ENCODE measurements at places on chromosomes 16 and 17. TPM values are rescaled to one million over a fixed set of nuclear protein-coding genes. Genes with fewer than 3 reads are reported as not detected.

DNA sequence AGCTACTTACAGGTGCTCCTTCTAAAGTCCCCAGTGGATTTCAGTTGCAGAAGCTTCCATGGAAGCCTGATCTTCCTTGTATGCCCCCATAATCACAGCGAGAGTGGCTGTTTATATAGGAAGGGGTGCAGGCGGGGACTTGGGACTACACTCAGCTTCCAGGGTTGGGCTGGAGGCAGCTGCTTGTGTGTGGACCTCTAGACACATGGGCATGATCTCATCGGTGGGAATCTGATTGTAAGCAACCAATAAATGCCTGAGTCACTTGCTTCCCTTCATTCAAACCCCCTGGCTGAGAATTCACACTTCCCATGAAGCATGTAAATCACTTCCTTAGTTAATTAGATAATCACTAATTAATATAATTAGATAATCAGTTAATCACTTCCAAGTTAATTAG, 1.0 kb upstream of the KRT20 start:
- no peak for DNase-seq
- H3K4me1 ChIP-seq, result peaks cover 24% of the 10 kb centered on the region
- no peaks in the 10 kb centered on the region for H3K36me3 ChIP-seq
- H3K4me3 ChIP-seq, result no peak overlapping the region
- H3K27ac ChIP-seq, result no peak overlapping the region
- H3K27me3 ChIP-seq, result no peaks in the 10 kb centered on the region

DNAH3 gene
- total RNA-seq, result 0.21 TPM

DNA sequence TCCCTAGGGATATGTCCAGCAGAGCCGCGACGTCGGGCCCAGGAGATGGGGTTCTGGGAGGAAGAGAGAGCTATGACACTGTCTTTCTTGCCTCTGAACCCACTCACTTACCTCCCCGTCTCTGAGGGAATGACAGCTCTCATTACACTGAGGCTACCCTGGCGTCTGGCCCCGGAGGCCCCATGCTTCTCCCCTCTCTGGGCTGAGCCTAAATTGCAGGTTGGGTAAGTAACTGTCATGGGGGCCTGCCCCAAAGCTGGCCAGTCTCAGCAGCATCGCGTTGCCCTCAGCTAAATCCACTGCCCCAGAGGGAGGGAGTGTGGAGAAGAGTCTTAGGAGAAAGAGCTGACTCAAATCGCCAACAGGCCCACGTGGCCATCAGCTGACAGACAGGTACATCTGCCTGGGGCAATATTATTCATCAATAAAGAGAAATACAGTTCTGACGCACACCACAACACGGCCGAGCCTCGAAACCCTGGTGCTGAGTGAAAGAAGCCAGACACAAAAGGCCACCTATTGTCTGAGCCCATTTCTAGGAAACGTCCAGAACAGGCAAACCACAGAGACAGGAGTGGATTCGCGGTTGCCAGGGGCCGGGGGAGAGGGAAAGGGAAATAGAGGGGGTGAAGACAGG, 156.4 kb downstream of the C16orf95 start:
- peaks cover 97% of the 10 kb centered on the region for H3K27me3 ChIP-seq
- H3K4me3 ChIP-seq, result no peak overlapping the region
- no peak for DNase-seq
- no peak overlapping the region for H3K27ac ChIP-seq
- H3K4me1 ChIP-seq, result no peaks in the 10 kb centered on the region

ABCC12 gene
- not detected for total RNA-seq

ST6GALNAC2 gene
- total RNA-seq, result 10.5 TPM

DNA sequence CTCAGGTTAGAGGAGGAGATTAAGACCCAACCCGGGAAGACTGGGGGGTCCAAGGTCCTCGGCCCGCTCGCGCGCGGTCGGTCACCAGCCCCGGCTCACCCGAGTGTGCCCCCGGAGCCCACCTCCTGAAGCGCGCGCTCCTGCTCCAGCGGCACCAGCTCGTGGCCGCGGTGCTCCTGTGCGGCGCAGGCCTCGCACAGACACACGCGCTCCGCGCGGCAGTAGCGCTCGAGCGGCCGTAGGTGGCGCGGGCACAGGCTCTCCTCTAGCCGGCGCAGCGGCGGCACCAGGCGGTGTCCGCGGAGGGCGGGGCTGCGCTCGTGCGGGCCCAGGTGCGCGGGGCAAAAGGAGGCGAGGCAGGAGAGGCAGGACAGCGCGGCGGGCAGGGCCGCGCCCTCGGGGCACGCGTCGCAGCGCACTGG, 618 bp downstream of the TRIM47 start:
- H3K4me3 ChIP-seq, result peak overlapping the region; percentile 87
- H3K27me3 ChIP-seq, result no peaks in the 10 kb centered on the region
- peaks cover 18% of the 10 kb centered on the region for H3K4me1 ChIP-seq
- peak overlapping the region; percentile 83 for H3K27ac ChIP-seq
- peaks cover 60% of the 10 kb centered on the region for H3K36me3 ChIP-seq

DNA sequence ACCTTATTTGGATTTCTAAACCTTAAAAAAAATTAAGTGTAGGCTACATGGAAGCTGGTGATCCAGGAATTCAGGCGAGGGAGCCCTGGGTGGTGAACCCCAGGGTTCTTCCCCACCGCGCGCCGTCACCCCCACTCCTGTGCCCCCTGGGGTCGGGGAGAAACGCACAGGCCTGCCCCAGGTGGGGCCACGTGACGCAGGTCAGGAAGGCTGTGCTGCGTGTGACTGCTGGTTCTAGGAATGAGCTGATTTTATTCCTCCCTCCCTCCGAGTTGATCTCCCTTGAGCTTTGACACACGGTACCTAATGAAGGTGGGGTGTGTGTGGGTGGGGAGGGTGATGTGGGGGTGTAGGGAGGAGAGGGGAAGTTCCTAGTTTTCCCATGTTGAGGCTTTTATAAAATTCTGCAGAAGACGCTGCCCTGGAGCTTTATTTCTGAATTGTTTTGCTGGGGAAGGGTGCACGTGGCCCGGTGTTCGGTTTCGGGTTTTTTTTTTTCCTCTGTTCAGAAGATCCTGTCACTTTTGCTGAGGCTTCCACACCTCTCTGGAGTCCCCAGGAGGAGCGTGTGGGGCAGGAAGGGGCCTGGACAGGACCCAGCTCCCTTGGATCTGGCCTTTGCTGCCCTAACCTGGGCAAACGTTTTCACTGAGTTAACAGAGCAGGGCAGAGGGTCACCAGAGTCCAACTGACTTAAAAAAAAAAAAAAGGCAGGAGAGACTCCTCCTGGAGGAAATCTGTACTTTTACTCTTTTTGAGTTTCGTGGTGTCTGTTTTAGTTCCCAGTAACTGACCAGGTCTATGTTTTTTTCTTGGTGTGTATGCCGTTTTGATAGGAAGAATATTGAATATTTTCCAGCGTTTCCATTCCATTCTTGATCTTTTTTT, 55.8 kb upstream of the GSE1 start:
- peaks cover 58% of the 10 kb centered on the region for H3K36me3 ChIP-seq
- H3K4me3 ChIP-seq, result peak overlapping the region; percentile 73
- peaks cover 35% of the 10 kb centered on the region for H3K4me1 ChIP-seq
- H3K27me3 ChIP-seq, result peaks cover 12% of the 10 kb centered on the region
- H3K27ac ChIP-seq, result peak overlapping the region; percentile 40

DNA sequence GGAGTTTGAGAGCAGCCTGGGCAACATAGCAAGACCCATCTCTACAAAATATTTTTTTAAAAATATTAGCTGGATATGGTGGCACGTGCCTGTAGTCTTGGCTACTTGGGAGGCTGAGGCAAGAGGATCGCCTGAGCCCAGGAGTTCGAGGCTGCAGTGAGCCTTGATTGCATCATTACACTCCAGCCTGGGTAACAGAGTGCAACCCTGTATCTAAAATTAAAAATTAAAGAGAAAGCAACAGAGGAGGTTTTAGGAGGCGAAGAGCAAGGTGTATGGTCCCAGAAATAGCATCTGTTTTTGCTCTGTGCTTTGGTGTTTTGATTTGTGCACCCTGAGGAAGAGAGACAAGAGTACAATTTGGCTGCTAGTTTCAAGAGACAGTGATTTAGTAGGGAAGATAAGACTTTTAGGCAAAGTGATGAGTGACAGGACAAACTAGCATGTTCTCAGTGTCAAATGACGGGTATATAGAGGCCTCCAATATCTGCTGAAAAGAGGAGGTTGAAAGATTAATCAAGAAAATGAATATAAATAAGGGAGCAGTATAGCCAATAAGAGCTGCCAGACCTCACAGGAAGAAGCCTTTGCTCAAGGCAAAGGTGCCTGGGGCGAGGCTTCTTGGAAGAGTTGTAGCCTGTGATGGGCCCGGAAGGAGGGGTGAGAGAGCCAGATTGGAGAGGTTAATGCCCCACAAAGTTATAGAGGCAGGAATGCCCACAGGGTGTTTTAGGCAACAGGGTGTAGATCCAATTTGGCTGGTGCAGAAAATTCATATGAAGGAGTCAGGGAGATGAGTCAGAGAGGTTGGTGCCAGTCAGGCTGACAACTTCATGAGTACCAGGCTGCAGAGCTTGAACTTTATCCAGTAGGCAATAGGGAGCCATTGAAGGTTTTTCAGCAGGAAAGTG, 11.4 kb downstream of the HLF start:
- peaks cover 5% of the 10 kb centered on the region for H3K36me3 ChIP-seq
- peaks cover 45% of the 10 kb centered on the region for H3K4me1 ChIP-seq
- H3K27me3 ChIP-seq, result no peaks in the 10 kb centered on the region
- DNase-seq, result no peak

GRCh38 chr16:29641561-29641960, 21.5 kb upstream of the SPN start:
- no peak overlapping the region for H3K4me3 ChIP-seq
- no peaks in the 10 kb centered on the region for H3K27me3 ChIP-seq
- no peak for DNase-seq

DNA sequence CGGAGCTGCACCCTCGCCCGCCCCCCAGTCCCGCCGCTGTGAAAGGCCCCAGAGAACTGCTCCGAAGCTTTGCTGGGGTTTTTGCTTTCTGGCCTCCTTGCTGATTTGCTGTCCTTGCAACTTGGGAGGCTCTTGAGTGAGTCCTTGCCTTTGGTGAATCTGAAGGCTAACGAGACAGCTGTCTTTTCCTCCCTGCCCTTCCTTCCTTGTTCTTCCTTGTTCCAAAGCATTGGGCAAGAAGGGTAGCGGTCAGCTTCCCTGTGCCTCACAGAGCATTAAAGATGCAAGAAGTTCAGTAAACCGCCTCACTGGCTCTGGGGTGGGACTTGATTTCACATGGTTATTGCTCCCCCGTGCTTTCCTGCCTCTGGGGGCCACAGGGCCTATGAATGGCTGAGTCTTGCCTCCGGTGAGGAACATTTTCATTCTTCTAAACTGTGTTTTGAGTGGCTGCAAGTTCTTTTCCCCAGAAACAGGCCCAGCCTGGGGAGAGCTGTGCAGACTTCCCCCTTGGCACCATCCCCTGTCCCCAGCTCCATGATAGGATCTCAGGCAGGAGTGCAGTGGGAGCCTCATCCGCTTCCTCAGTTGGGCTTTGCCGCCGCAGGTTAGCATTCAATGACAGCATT, 1.4 kb downstream of the YPEL2 start:
- H3K4me1 ChIP-seq, result peaks cover 17% of the 10 kb centered on the region
- no peak for DNase-seq
- peak overlapping the region; percentile 73 for H3K4me3 ChIP-seq
- peaks cover 18% of the 10 kb centered on the region for H3K27me3 ChIP-seq
- H3K27ac ChIP-seq, result no peak overlapping the region

CACNG1 gene
- not detected for total RNA-seq

DNA sequence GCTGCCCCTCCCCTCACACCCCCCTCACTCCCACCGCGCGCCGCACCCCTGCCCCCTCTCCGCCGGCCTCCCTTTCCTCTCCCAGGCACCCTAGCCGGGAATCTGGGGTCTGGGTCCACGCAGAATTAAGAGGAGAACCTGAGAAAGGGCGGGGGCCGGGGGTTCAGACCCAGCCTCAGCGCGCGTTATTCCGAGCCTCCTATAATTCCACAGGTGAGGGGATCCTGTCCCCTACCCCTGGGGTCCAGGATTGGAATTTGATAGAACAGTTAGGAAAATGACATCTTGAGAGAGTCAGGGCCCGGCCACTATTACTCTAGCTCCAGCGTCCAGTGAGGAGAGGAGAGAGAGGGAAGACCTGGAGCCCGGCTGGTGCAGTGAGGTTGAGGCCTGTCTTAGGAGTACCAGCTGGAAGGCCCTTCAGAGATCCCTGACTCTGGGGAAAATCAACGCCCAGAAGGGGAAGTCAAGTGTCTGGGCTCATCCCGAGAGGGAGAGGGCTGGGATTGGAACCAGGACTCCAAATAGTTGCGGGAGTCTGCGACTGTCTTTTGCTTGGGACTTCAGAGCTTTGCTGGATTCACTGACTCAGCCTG, 17.3 kb downstream of the GRB7 start:
- no peak for DNase-seq
- peaks cover 37% of the 10 kb centered on the region for H3K27me3 ChIP-seq
- peaks cover 53% of the 10 kb centered on the region for H3K4me1 ChIP-seq

GRCh38 chr17:64533784-64534183, 27.0 kb downstream of the CEP95 start:
- no peaks in the 10 kb centered on the region for H3K4me1 ChIP-seq
- no peak overlapping the region for H3K27ac ChIP-seq
- peaks cover 72% of the 10 kb centered on the region for H3K36me3 ChIP-seq
- no peak overlapping the region for H3K4me3 ChIP-seq
- H3K27me3 ChIP-seq, result no peaks in the 10 kb centered on the region

DNA sequence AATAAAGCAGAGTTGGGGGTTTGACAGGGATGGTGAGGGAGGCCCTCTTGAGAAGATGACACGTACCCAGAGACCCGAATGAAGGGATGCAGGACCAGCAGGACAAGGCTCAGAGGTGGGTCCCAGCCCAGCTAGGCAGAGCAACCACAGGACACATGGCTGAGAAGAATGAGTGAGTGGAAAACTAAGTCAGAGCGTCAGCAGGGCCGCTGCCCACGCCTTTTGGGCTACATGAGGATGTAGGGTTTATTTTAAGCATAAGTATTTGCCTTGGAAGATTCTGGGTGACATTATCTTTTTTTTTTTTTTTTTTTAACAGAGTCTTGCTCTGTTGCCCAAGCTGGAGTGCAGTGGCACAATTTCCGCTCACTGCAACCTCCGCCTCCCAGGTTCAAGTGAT, 176.0 kb downstream of the TMEM132E start:
- no peak overlapping the region for H3K27ac ChIP-seq
- no peak for DNase-seq

EPOP gene
- total RNA-seq, result 20.9 TPM

SMCR8 gene
- total RNA-seq, result 20.4 TPM

DNA sequence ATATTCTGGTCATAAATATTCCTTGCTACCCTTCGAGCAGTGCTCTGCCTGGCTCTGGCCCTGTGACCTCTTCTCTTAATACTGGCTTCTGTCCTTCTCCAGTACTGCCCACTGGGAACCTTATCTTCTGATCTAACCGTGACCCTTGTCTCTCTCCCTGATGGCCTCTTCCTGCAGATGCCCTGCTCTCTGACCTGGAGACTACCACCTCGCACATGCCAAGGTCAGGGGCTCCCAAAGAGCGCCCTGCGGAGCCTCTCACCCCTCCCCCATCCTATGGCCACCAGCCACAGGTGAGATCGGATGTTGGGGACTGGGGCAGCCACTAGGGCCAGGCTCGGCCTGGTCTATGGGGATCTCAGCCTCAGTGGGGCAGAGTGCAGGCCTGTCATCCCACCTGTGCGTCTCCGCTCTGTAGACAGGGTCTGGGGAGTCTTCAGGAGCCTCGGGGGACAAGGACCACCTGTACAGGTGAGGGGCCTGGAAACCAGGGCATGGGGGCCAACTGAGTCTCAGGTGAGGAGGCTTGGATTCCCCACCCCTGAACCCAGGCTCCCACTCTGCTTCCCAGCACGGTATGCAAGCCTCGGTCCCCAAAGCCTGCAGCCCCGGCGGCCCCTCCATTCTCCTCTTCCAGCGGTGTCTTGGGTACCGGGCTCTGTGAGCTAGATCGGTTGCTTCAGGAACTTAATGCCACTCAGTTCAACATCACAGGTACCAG, 1.5 kb downstream of the TGFB1I1 start:
- no peak for DNase-seq
- H3K4me3 ChIP-seq, result peak overlapping the region; percentile 78
- H3K36me3 ChIP-seq, result peaks cover 43% of the 10 kb centered on the region
- H3K4me1 ChIP-seq, result peaks cover 30% of the 10 kb centered on the region

All from Calu3 (cell line).